Jurkat, Clone E6-1 (cell line): ENCODE measurements at places on chromosomes 12 and 14.

DNA sequence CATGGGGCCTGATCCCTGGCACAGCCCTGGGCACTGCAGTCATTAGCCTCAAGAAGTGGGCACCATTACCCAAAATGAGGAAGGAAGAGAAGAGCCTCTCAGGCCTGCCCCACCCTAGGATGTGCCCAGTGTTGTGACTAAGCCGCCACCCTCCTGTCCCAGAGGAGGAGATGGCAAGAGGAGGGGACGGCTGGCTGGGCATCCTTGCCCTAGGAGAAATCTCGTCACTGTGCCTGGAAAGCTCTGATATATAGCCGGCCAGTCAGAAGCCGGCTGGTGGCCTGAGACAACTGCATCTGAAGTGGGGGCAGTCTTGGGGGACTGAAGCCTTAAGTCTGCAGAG lies 115.2 kb downstream of the LGMN start:
- DNase-seq = no peak

DNA sequence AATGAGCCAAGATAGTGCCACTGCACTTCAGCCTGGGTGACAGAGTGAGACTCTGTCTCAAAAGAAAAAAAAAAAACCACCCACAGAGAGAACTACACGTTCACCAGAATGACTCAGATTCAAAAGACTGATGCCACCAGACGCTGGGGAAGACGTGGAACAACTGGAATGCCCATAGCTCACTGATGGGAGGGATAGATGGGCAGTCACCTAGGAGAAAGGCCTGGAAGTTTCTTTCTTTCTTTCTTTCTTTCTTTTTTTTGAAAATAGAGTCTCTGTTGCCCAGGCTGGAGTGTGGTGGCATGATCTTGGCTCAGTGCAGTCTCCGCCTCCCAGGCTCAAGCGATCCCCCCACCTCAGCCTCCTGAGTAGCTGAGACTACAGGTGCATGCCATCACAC lies 10.0 kb upstream of the KLC1 start:
- DNase-seq = no peak

DNA sequence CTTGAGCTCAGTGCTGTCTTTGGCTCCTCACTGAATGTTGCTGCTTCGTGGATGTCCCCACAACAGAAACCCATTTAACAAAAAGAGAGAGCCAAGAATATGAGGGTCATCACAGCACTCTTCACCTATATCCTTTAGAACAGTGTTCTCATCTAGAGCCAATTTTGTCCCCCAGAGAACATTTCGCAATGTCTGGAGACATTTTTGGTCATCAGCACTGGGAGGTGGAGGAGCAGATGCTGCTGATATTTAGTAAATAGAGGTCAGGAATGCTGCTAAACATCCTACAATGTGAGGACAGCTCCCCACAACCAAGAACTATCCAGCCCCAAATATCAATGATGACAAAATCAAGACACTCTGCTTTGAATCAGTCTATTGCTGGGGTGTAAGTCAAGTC lies 92.5 kb downstream of the BBS10 start:
- no peak for DNase-seq

- no peak for DNase-seq
Observed at GRCh38 chr14:76348898-76349297, 27.0 kb upstream of the ESRRB start.

GRCh38 chr14:40386433-40386832 lies 954.2 kb upstream of the FBXO33 start:
- DNase-seq = no peak

GRCh38 chr14:73773441-73774240 lies 59.5 kb upstream of the PNMA1 start:
- DNase-seq = no peak

DNA sequence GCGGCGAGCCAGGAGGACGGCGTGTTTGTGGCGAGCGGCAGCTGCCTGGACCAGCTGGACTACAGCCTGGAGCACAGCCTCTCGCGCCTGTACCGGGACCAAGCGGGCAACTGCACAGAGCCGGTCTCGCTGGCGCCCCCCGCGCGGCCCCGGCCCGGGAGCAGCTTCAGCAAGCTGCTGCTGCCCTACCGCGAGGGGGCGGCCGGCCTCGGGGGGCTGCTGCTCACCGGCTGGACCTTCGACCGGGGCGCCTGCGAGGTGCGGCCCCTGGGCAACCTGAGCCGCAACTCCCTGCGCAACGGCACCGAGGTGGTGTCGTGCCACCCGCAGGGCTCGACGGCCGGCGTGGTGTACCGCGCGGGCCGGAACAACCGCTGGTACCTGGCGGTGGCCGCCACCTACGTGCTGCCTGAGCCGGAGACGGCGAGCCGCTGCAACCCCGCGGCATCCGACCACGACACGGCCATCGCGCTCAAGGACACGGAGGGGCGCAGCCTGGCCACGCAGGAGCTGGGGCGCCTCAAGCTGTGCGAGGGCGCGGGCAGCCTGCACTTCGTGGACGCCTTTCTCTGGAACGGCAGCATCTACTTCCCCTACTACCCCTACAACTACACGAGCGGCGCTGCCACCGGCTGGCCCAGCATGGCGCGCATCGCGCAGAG lies 873 bp downstream of the PLXNC1 start:
- no peak for DNase-seq

DNA sequence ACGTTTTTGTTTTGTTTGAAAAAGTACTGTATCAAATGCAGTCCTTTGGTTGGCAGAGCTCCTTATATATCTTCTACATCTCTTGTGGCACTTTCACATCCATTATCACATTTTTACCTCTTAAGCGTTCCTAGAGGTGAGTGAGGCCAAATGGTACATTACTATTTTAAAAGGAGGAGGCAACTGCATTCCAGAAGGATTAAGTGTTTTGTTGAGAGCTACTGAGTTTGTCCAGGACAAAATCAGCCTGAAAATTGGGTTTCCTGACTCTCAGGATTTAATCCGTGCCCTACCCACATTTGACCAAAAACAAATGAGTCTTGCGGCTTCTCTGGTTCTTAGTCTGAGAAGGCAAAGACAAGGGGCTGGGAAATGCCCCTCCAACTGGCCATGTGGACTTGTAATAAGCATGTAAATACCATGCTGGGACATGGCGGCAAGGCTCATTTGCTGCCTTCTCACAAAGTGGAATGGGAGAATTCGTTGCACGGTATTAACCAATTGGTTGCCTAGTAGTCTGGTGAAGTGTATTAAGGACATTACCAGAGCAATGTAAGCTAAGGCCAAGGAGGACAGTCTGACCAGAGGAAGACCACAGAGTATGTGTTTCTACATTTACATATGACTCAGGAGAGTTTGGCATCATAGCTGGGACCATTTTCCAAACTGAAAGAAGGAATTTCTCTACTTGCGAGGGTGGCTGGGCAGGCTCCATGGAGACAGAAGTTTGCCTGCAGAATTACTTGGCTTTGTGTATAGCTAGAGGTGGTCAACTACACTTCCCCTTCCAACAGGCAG lies 175.8 kb upstream of the PLXNC1 start:
- DNase-seq = no peak

DNA sequence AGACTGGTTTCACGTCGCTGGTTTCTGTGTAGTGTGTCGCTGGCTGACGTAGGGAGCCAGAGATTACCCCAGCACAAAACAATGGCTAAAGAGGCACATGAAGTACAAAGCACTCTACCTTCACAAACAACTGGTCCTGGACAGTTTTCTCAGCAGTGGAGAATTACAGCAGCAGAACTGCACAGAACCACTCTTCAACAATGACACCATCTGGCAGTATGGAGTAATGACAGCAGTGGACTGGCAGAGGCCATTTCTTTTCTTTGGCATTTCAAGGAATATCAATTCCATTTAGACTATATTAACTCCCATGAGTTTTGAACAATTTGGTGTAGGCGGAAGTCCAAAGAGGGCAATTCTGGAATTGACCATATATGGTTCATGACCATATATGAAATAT lies 1074.1 kb downstream of the AACS start:
- no peak for DNase-seq

- DNase-seq = no peak
Observed at GRCh38 chr14:57029620-57030253, 219.5 kb upstream of the OTX2 start.

DNA sequence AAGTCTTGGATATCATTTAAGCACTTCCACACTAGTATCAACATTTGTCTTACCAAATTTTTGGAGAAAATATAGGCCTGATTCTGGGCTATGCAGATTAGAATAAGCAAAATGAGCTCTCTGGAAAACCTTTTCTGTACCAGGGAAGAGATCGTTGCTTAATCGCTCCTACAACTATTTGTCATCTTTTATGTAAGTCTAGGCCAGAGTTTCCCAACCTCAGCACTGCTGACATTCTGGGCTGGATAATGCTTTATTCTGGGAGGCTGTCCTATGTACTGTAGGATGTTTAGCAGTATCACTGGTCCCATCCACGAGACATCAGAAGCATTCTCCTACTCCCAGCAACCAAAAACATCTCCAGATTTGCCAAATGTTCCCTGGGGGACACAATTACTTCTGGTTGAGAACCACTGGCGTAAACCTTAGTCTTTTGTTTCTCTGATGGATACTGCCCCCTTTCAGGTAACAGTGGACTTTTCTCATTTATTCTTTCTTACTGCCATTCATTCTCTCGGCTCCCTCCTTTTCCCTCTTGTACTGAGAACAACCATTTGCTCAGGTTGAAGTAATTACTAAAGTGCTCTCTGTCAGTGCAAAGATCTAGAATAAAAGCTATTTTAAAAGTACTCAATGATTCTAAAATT lies 316.9 kb upstream of the E2F7 start:
- no peak for DNase-seq

- DNase-seq = no peak
Observed at GRCh38 chr12:17304503-17305347, 698.8 kb upstream of the LMO3 start.

- DNase-seq = no peak
Observed at GRCh38 chr14:48391661-48392060, 716.3 kb upstream of the MDGA2 start.

- DNase-seq = no peak
Observed at GRCh38 chr14:100294963-100295330, 11.3 kb downstream of the SLC25A29 start.

- peak; percentile 90 for DNase-seq
Observed at GRCh38 chr12:124466216-124467128, 100.9 kb downstream of the NCOR2 start.

GRCh38 chr14:68389943-68390342 lies 402.9 kb downstream of the ZFP36L1 start:
- DNase-seq = no peak

DNA sequence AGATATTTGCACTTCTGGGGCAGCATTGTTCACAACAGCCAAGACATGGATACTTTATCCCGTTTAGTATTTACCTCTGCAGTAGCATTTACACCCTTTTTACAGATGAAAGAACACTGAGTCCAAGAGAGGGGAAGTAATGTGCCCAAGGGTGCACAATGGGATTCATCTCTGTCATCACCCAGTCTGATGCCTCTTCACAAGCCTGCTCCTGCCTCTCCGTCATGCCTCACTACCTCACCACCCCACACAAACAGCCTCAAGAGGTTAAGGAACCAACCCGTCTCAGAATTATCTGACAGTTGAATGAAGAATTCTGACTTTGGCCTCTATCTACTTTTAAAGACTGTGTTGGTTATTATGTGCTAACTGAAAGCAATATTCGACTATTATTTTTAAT lies 368.4 kb downstream of the ATP23 start:
- DNase-seq = no peak

- no peak for DNase-seq
Observed at GRCh38 chr12:7642287-7642686, 23.4 kb downstream of the APOBEC1 start.
